NB4 (cell line): ENCODE measurements at places on chromosomes 5 and 9.

GRCh38 chr5:143001764-143002351 lies 231.7 kb downstream of the ARHGAP26 start:
- peak; percentile 82 for DNase-seq

DNA sequence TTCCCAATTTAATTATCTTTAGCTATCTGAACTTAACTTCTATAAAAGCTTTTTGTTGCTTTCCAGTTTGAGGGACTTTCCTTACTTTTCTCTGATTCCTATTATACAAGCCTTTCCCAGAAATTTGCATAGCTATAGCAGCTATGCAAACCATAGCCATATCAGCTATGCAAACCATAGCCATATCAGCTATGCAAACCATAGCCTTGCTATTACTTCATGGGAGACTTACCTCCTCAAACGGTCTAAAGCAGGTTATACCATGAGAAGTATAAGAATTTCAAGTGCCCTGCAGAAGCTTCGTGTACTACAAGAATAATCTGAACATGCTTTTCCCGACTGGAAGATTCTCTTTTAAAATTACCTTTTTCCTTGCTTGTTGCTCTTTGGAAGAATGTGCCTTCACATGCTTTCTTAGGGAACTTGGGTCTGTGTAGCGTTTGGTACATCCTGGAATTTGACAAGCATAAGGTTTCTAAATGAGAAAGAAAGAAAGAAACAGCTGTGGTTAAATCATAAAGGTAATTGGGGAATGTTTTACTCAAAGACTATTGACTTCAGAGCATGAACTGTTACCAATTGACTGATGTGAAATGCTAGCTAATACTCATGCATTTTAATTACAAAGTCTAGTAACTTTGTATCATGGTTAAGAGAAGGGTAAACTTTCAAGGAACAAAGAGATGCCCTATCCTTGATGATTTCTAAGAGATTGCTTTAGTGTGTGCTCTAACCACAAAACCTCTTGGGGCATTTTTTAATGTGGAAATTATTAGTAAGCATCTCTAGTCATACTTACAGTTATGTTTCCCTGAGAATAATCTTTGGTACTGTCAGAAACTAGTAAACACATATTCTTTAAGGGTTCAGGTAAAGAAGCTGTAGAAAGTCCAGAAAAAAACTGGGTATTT lies 367.6 kb downstream of the GLIS3 start:
- no peak for DNase-seq

- no peak for DNase-seq
These were observed 55.0 kb downstream of the PAPPA start for GRCh38 chr9:116208417-116209232.

DNA sequence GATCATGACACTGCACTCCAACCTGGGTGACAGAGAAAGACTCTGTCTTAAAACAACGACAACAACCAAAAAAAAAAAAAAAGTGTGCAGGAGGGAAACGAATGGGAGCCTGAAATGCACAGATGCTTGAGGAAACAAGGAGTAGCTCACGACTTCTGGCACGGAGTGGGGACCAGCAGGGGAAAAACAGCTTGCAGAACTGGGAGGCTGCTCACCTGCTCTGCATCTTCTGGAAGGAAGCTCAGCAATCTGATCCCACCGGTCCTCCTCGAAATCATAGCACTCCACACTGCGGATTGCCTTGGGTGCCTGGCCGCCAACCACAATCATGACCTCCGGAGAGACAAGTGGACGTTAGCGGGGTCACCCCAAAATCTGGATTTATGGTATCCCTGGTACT lies 96.2 kb downstream of the KLHL3 start:
- DNase-seq: no peak

DNA sequence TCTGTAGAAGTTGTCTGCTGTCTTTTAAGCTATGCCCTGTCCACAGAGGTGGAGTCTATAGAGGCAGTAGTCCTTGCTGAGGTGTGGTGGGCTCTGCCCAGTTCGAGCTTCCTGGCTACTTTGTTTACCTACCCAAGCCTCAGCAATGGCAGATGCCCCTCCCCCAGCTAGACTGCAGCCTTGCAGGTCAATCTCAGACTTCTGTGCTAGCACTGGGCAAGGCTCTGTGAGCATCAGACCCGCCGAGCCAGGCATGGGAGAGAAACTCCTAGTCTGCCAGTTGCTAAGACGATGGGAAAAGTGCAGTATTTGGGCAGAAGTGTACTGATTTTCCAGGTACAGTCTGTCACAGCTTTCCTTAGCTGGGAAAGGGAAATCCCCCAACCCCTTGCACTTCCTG lies 694.1 kb upstream of the CDH6 start:
- DNase-seq: no peak

GRCh38 chr9:7983490-7983889 lies 183.9 kb upstream of the DMAC1 start:
- DNase-seq: no peak

DNA sequence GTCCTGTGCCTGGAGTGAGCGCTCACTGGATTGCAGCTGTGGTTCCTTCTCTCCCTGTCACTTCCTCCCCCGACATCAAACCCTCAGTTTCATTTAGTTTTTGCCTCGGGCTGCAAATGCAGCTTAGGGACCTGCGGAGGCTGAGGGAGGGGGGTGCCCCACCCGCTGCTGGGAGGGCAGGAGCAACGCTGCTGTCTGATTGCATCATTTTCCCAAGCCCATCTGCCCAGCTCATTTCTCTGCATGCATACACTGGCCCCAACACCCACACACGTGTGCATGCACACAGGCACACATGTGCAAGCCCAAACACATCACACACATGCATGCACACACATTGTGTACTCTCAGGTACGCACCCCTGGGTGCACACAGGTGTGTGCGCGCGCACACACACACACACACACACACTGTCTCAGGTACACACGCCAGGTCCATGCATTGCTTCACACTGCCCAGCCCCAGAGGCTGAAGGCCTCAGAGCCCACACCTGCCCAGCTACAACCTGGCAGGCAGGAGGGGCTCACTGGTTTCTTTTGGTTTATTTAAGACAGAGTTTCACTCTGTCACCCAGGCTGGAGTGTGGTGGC lies 3.4 kb downstream of the ASS1 start:
- DNase-seq: peak; percentile 95

GRCh38 chr9:91382298-91382697 lies 20.6 kb upstream of the AUH start:
- DNase-seq: no peak

DNA sequence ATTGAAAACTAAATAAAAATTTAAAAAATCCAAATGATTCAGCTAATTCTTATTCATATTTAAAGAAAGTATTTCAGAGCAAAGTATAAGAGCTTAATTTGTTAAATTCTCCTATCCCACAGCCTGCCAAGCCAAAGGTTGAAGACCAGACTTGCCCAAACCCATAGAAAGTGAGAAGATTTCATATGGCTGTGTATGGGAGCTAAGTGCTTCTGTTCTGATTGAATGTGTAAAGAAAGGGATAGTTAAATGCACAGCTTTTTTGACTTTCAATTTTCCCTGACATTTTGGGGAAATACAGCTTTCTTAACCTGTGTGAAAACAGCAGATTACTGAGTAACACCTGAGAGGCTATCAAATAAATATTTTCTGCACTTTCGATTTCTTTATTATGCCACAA lies 125.0 kb upstream of the MTAP start:
- DNase-seq: no peak

GRCh38 chr9:94805051-94805489 lies 78.6 kb downstream of the AOPEP start:
- DNase-seq: peak; percentile 52

DNA sequence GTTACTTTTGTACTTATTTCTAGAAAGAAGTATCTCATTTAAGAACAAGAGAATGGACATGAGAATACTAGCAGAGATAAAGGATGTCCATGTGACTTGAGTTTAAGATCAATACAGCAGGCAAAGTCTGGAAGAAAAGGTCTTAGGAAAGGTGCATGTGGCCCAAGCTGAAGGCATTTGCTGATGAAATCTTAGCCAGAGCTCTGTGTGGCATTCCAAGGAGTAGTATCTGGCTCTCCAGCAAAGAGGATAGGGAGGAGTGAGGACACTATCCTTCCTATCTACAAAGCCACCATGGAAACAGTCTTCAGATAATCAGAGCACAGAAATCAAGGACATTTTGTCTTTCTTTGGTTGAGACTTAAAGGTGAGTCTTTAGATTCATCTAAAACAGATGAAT lies 244.1 kb upstream of the RGMB start:
- no peak for DNase-seq

GRCh38 chr5:6868575-6869215 lies 155.5 kb downstream of the TENT4A start:
- DNase-seq: no peak

DNA sequence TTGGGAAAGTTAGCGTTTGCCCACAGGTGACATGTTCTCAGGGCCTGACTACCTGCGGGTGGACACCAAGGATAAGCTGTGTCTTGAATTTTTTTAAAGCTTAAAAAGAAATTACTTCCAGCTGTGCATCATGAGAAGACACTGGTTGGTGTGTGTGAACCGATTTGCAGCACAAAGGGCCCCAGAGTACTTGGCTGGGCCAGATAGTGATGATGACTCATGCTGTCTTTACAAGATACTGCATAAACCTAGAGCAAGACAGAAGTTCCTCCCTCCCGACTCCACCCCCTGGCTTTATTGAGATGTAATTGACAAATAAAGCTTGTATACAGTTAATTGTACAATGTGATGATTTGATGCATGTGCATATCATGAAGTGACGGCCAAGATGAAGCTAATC lies 212.8 kb downstream of the NXNL2 start:
- DNase-seq: peak; percentile 86

GRCh38 chr9:111610149-111610548 lies 10.7 kb upstream of the PTGR1 start:
- no peak for DNase-seq

- no peak for DNase-seq
These were observed 31.4 kb upstream of the PSD2 start for GRCh38 chr5:139763930-139764791.

- DNase-seq: no peak
These were observed 115.1 kb downstream of the BAAT start for GRCh38 chr9:101269591-101270283.

GRCh38 chr5:59496524-59497134 lies 396.9 kb downstream of the PDE4D start:
- peak; percentile 35 for DNase-seq

DNA sequence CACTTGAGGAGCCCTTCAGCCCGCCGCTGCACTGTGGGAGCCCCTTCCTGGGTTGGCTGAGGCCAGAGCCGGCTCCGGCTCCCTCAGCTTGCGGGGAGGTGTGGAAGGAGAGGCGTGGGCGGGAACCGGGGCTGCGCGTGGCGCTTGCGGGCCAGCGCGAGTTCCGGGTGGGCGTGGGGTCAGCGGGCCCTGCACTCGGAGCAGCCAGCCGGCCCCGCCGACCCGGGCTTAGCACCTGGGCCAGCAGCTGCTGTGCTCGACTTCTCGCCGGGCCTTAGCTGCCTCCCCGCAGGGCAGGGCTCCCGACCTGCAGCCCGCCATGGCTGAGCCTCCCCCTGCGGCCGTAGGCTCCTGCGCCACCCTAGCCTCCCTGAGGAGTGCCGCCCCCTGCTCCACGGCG lies 6.2 kb upstream of the SHB start:
- DNase-seq: no peak

DNA sequence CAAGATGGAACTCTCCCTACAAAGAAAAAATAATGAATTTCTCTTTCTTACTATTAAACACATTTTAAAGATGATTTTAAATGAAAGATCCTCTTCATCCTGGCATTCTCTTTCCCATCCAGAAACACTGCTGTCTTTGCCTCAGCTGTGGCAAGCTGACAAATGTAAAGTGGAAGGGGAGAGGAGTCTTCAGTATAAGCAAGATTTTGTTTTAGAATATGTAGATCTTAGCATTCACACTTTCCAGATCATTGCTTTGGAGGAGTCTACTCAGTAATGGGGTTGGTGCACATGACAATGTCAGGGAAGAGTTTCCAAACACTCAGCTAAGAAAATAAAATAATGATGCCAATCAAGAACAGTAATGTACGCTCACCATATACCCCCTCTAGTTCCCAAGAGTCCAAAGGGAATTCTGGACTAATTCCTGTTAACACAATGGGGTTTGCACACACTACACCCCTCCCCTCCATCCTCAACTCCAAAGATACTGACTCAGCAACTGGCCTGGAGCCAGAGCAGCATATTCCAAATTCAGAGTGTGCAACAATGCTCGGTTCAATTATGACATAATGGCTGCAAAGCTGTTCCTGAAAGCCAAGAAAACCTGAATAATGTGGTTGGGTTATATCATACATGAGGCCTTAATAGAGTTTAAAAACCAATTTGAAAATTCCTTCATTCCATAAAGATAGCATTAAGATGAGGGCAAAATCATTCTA lies 4.6 kb downstream of the C5orf63 start:
- no peak for DNase-seq

GRCh38 chr5:14724633-14725032 lies 60.1 kb downstream of the OTULIN start:
- DNase-seq: peak; percentile 48

- no peak for DNase-seq
These were observed 36.4 kb downstream of the FSD1L start for GRCh38 chr9:105484226-105484625.

DNA sequence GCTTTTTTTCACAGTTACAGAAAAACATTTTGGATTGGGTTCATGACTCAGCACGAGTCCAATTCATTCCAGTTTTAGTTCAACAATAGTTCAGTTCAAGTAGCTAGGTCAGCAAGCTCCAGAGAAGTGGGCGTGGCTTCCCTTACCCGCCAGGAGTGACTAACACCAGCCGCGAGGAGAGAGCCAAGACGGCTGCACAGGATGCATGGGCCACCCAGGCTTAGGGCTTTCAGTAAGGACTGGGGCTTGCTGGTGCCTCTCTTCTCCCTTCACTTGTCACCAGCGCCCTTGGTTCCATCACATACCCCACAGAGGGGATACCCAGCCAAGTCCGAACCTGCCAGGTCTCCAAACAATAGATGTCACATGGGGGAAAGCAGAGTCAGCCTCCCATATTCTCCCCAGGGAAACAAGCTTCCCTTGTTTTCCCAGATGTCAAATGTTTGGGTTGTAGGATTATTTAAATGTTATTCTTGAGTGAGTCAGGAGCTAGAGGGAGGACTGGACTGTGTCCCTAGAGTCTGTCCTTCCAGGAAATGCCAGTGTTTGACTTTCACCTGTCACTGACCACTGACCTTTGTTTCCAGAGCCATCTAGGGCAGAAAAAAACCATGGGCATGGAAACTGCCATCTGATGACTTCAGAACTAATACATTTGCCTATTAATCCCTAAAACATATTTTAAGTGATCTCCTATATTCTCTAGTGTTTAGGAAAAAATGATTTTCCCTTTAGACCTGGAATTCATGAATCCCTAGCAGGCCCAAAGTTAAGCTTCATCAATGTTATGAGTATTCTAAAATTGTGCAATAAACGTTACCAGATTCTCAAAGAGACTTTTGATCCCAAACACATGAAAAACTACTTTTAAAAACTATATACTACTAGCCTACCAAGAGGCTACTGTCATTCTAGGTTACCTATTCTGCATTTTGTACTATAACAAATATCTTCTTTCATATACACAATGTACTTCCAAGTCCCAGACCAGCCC lies 51.9 kb downstream of the NIPAL4 start:
- peak; percentile 25 for DNase-seq
